ENCODE measurements at places on chromosomes 5 and 9.

DNA sequence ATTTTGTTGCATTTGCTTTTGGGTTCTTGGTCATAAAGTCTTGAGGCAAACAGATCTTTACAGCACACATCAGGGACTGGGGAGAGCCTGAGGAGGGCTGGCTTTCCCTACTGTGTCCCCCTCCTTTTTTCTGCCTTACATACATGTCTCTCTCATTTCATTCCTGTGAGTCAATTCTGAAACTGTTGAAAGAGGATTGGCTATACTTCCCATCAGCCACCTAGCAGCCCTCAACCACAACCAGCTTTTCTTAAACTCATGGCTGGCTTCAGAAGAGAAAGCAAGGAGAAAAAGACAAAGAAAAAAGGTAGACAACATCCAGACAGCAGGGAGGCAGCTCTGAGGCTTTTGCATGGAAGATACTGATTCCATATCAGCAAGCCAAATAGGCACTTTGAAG lies 374.8 kb upstream of the KIF2A start:
- DNase-seq: no peak

DNA sequence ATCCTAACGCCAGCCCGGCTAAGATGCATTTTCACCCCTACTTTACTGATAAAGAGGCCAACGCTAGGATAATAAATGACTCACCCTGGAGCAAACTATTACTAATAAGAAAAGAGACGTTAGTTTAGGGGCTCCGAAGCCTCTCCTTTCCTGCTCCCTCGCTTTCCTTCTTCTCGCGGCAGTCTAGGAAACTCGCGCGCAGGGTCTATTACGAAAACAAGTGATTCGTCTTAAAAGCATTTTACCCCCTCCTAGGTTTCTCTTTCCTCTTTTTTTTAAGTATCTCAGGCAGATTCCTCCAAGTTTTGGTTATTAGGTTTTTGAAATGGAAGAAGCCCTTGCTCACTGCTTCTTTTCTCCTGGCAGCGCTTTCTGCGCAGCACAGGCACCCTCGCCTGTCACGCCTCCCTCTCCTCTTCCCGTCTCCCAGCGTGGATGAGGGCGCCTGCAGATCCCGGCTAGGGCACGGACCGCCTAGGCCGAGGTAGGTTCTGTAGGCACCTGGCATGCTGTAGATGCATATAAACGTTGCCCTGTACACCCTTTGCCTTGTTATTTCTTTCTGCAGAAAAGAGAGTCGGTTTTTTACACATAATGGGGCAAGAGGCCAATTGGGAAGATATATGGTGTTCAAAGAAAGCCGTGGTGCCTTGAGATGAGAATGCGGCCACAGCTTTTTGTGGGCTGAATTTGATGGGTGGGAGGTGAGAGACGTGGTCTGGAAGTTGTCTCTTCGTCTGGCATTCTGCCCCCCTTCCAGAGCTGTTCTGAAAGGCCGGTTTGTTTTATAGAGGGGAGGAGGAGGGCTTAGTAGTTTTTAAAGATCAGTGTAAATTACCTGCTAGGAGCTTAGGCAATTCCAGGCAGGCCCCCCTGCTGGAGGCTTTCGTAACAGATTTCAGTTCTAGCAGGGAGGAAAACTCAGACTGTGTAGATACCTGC lies 983 bp downstream of the GCNT1 start:
- DNase-seq: no peak

DNA sequence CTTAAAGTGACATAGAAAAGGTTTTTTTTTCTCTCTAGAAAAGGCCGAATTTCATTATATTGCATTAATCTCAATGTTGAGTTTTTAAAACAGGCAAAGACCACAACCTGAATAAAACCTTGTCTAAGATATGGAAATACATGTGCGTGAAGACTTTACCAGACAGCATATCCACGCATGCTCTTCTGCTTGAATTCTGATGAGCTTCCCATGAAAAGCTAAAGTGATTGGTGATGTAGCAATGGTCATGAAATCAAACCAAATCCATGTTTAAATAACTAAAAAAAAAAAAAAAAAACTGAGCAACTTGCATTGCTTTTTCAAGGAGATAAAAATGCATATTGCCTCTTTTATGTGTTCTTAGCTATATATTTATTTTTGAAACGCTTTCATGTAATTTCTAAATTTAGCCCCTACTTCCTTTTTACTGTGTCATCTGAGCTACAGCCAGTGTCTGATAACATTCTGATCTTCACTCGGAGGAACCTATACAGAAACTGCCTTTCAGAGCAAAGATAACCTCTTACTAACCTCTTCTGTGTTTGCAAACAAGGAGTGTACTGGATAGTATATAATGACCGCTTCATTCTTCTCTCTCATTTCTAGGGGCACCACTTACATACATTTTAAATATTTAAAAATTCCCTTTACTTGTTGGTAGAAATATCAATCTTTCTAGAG lies 179.1 kb upstream of the GNA14 start:
- no peak for DNase-seq

- DNase-seq: no peak
These were observed 118.3 kb upstream of the MINAR2 start for GRCh38 chr5:129629575-129629974.

- DNase-seq: no peak
These were observed 3.1 kb upstream of the DOCK8 start for GRCh38 chr9:211557-211956.

GRCh38 chr9:80191108-80191507 lies 619.3 kb downstream of the TLE4 start:
- DNase-seq: no peak

GRCh38 chr9:104386425-104387069 lies 117.5 kb upstream of the OR13F1 start:
- no peak for DNase-seq

Measured in esophagus squamous epithelium (tissue), 5 donors.